GM10248 (cell line): ENCODE measurements at places on chromosomes 5 and 9.

DNA sequence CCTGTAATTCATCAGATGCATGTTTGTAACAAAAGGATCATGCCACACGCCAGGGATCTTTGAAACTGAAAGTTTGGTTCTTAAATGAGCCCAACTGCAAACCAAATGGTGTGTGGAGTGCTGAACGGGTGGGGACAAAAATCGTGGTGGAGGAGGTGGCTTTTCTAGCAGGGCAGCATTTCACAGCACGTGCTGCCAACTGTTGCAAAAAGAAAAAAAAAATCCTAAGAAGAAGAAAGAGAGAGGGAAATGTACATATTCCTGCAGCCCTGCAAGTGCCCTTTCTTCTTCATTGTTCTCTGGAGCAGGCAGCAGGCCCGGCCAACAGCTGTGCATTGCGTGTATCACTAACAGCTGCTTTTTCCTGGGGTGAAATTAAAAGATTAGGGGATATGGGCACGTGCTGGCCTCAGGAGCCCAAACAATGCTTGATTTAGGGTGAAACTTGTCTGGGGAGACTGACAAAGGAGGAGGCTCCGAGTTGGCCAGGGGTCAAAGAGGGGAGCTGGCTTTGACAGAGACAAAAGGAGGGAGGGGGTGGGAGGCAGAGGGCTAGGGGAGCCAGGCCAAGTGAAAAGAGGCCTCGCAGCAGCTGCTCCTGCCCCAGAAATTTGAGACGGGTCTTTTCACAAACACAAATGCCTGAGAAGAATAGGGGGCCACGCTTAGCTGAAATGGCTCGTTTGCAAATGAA, 73.0 kb downstream of the GADD45G start:
- DNase-seq: no peak

GRCh38 chr9:99602854-99603253, 218.8 kb upstream of the NR4A3 start:
- DNase-seq: no peak

GRCh38 chr9:112921549-112921948, 30.9 kb upstream of the SLC46A2 start:
- no peak for DNase-seq

DNA sequence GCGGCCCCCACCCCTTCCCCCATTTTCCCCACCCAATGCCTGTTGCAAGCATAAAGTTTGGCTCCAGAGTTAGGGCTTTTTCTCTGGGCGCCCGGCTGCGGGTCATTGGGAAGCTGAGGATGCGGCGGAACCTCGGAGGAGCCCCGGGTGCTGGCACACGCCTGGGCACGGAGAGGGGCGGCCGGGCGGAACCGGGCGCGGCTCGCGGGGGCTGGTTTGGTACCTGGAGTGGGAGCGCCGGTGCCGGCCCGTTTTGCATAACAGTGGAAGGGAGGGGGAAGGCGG, 1.2 kb downstream of the PPARGC1B start:
- DNase-seq: no peak

DNA sequence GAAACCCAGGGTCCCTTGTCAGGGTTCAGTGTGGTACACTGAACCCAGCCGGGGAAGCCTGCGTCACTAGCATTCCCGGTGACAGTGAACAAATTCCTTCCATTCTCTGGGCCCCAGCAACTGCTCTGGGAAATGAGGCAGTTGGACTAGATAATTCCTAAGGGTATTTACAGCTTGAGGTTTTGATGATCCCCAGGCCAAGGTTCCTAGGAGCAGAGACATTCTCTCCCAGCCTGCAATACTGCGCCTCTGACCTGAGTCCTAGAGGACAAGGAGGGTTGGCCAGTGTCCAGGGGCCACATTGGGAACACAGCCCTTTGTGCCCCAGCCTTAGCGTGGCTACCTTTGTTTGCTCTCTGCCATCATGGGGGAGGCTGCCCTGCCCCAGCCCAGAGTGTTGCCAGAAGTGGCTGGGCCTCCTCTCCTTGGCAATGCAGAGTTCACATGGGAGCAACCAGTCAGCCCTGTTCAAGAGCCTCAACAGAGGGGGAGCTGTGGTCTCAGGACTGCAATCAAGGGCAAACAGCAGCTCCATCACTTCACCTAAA, 178.2 kb downstream of the SEC61B start:
- no peak for DNase-seq

GRCh38 chr9:91182429-91183225, 179.1 kb downstream of the AUH start:
- DNase-seq: no peak

DNA sequence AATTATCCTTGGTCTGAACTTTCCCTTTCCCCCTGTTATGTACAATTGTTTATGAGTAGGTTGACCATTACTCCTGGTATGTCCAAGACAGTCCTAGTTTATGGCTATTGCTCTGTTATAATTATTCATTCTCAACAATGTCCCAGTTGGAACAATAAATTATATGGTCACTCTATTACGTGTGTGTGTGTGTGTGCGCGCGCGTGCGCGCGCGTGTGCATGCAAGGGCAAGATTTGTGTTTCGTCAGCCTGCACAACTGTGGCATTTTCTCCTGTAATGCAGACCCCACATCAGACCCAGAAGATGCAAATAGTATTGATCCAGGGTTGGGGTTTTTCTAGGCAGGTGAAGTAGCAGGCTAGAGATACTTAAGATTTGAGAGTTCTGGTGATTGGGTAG, 88.4 kb downstream of the ESM1 start:
- DNase-seq: no peak

DNA sequence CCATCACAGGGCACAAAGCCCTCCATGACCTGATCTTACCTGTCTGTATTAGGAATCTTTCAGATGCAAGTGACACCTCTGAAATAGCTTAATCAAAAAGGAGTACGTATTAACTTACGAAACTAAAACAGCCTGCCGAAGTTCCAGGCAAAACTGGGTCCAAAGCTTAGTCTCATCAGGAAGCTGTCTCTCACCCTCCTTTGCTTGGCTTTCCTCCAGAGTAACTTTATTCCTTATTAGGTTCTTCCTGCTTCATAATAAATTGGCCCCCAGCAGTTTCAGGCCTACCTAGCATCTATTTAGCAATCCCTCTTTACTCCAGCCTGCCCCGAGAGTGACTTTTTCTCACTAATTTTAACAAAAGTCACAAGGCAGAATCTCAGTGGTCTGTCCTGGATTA, 58.4 kb upstream of the STK32A start:
- DNase-seq: no peak

GRCh38 chr9:8924562-8924961, 1125.0 kb upstream of the DMAC1 start:
- no peak for DNase-seq

GRCh38 chr5:139701056-139701741, 53.0 kb downstream of the CXXC5 start:
- no peak for DNase-seq

- no peak for DNase-seq
Observed at GRCh38 chr5:112914584-112914983, 7.4 kb downstream of the REEP5 start.

DNA sequence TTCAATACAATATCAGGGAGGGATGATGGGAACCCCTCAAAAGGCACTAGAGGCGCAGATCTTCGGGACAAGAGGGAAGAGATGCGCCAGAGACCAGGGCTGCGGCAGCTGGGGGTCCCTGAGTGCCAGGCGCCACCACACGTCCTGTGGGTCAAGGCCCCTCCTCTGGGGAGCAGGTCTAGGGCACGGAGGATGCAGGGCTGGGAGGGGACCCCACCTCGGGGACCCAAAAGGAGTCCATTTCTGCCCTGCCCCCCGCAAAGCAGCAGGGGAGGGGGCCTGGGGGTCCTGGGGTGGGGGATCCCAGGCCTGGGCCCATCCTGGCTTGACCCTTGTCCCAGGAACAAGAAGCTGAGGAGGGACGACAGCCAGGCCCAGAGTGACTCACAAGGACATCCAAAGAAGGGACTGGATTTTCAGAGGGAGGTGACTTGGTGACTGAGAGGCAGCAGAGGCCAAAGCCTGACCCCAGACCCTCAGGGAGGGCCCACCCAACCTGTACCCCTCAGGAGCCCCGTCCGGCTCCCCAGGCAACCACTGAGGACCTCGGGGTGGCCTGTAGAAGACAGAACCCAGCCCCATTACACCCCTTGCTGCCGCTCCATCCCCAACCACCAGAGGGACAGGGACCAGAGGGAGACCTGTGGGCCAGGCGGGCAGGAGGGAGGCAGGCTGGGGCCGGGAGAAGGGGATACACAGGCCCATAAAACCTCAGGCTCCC, 54.2 kb downstream of the LRSAM1 start:
- peak; percentile 66 for DNase-seq

- no peak for DNase-seq
Observed at GRCh38 chr5:154732212-154732611, 23.0 kb upstream of the LARP1 start.

- DNase-seq: no peak
Observed at GRCh38 chr5:135436951-135437418, 10.2 kb downstream of the DCANP1 start.

DNA sequence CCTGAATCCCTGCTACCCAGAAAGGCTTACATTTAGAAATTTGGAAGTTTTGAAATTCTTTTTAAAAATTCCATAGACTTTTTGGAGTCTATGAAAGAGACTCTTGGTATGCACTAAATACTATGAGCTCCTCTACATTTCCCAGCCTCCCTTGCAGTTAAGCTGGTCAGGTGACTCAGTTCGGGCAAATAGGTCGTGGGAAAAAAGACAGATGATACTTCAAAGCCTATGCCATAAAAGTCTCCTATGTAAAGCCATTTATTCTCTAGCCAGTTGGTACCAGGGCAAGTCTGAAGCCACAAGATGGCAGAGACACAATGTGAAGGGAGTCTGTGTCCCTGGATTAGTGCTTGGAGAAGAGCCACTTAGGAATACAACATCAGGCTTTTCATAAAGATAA, 101.8 kb downstream of the BOD1 start:
- DNase-seq: no peak

DNA sequence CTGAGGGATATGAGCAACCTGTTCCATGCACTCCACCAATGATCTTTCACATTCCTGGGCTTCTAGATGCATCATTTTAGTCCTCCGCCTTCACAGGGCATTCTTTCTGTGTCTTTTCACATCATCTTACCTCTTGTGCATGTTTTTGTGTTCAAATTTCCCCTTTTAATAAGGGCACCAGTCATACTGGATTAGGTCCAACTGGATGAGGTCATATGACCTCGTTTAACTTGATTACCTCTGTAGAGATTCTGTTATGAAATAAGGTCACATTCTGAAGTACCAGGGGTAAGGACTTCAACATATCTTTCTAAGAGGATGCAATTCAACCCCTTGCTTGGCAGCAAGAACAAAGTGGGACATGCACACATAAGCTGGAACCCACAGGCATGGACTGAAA, 335.3 kb upstream of the TLE4 start:
- DNase-seq: no peak

- DNase-seq: peak; percentile 41
Observed at GRCh38 chr5:150801117-150801927, 22.8 kb downstream of the SMIM3 start.

GRCh38 chr5:74250304-74251102, 390.0 kb downstream of the ENC1 start:
- no peak for DNase-seq

DNA sequence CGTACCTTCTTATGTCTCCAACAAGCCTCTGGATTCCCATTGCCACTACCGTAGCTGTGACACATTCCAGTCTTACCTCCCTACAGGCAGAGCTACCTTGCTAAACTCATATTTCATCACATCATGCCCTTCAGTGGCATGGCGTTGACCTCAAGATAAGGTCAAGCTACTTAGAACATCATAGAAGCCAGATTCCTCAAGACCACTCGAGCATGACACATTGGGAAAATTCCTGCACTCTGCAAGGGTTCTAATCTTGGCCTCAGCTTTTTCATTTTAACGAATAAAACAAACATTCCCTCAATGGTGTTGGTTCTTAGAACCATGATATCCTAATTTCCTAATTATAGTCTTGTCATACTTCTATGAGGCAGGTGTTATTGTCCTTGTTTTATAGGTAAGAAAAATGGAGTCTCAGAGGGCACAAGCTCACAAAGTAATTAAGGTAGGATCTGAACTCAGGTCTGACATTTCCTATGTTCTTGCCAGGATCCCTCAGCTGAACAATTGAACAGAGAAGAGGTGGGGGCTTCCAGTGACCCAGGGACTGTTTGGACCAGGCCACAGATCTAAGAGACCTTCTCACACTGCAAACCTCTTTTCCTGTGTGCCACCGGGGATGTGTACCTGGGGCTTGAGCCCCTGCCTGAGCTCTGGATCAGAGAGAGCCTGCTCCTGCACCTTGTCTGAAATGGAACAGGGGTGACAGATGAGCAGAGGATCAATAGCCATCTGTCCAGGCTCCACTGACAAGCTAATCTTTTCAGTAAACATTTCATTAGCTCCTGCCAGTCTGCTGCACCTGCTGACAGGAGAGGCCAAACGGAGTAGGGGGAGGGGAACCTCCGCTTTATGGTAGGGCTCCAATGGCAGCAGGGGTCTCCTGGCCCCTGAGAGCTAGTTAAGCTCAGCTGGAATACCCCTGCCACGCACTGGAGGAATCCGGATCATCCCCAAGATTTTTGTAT, 49.3 kb downstream of the ALG2 start:
- DNase-seq: no peak

DNA sequence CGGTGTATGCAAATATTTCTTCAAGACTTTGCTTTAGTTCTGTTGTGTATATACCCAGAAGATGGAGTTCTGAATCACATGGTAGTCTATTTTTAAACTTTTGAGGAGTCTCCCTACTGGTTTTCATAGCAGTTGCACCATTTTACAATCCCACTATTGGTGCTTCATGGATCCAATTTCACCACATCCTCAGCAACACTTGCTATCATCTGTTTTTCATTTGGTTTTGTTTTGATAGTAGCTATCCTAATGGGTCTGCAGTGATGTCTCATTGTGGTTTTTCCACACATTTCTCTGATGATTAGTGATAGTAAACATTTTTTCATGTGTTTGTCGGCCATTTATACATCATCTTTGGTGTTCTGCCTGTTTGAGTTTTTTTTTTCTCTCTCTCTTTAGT, 1339.3 kb downstream of the EFNA5 start:
- DNase-seq: no peak

DNA sequence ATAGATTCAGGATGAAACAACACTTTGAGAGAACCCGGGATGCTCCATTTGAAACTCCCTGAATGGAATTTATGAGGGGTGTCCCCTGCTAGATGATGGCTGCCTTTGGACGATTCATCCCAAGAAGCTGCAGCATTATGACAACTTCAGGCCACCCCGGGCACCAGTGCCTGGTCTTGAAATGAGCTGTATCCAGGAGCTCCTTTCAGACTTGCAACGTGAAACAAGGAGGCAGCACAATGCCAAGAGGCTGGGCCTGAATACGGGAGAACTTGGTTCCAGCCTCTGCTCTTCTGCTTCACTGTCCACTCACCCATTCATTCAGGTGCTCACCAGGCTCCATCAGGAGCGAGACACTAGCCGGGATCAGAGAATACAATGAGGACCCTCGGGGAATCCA, 78.3 kb downstream of the STK10 start:
- DNase-seq: no peak

DNA sequence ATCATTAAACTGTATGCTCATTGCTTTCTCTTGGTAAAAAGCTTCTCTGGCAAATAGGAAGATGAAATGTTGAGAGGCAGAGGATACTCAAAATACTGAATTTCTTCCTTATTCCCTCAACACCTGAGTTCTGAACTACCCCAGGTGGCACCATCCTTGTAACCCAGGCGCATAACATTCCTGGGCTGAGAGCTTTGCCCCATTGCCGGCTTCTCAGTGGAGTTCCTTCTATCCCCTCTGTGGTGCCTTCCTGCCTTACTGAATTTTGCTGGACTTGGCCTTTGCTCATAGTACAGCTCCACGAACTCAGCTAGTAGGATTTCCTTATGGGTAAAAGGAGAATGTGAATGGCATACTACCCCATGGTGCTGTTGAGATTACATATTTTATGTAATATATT, 54.7 kb downstream of the BASP1 start:
- no peak for DNase-seq

- no peak for DNase-seq
Observed at GRCh38 chr9:134283692-134284265, 42.5 kb upstream of the RXRA start.
